Spleen (tissue), 13 donors: ENCODE measurements at places on chromosomes 3 and 15. TPM values are rescaled to one million over a fixed set of nuclear protein-coding genes. Genes with fewer than 3 reads are reported as not detected.

DNA sequence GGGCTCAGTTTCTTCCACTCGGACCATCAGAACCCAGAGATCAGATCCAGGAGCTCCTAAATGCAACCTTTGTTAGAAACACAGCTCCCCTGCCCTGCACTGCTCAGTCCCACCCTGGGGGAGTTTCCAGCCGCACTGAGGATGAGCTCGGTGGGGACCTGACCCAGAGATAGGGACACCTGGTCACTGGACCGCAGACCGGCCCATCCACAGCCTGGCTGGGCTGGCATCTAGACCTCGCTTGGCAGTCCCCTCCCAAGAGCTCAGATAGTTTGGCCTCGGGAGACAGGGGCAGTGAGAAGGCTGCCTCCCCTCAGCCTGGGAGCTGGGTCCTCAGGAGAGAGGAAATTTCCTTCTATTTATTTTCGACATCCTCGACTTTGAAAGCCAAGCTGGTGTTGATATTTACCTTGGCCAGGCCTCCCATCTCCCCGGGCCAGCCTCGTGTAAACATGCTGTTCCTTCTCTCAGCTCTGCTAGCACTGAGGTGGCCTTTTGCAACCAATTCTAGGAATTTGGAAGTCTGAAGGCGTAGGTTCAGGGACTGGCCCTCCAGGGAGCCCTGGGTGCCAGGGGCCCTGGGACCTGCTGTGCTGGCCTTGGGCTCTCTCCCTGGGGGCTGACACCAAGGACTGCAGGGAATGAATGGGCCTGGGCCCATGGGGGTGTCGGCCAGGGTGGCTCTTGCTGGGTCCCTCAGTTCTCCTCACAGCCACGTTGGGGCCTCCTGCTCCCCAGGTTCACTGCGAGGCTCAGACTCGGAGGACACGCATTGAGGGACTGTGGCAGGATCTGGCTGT is 90.1 kb downstream of the VGLL4 start:
- peak; percentile 70 for DNase-seq
- H3K4me3 ChIP-seq = no peak overlapping the region
- H3K27ac ChIP-seq = no peak overlapping the region
- H3K27me3 ChIP-seq = no peaks in the 10 kb centered on the region
- no peaks in the 10 kb centered on the region for H3K36me3 ChIP-seq

DNA sequence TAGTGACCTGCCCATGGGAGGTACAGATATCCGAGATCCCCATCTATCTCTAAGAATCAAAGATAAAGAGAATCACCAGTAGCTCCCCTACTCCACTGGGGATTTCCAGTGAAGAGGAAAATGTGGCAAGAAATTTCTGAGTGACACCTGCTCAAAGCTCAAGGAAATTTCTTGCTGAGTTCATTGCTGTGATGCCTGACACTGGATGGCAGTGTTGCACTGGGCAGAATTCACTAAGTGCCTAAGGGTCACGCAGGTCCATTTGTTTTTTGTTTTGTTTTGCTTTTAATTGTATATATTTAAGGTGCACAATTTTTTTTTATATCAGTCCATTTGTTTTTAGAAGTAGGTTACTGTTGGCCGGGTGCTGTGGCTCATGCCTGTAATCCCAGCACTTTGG is 109.5 kb upstream of the KCNAB1 start:
- H3K4me3 ChIP-seq = no peak overlapping the region
- no peak for DNase-seq
- no peak overlapping the region for H3K27ac ChIP-seq
- no peaks in the 10 kb centered on the region for H3K4me1 ChIP-seq
- H3K27me3 ChIP-seq = no peaks in the 10 kb centered on the region

- no peaks in the 10 kb centered on the region for H3K36me3 ChIP-seq
- H3K4me3 ChIP-seq = no peak overlapping the region
- H3K27ac ChIP-seq = no peak overlapping the region
- H3K4me1 ChIP-seq = no peaks in the 10 kb centered on the region
These were observed 187.7 kb upstream of the SLC24A5 start for GRCh38 chr15:47932951-47933641.

DNA sequence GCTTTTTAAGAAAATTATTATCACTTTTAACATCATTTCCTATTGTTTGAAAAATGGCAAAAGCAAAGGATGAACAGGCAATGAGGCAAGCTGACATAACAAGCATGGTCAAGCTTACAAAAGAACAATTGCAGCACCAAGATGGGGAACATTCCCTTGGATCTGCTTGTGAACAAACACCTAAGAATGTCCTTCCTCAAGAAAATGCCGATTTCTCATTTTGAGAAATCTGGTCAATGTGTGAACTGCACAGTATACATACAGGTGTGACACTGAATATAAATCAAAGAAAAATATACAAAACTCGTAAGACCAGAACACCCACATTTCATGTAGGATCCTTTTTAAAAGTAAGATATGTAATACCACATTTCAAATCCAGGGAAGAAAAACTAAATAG is 58.9 kb downstream of the LRRFIP2 start:
- no peak overlapping the region for H3K4me3 ChIP-seq
- H3K27me3 ChIP-seq = no peaks in the 10 kb centered on the region
- DNase-seq = no peak
- no peaks in the 10 kb centered on the region for H3K4me1 ChIP-seq
- H3K36me3 ChIP-seq = peaks cover 14% of the 10 kb centered on the region
- no peak overlapping the region for H3K27ac ChIP-seq

DNA sequence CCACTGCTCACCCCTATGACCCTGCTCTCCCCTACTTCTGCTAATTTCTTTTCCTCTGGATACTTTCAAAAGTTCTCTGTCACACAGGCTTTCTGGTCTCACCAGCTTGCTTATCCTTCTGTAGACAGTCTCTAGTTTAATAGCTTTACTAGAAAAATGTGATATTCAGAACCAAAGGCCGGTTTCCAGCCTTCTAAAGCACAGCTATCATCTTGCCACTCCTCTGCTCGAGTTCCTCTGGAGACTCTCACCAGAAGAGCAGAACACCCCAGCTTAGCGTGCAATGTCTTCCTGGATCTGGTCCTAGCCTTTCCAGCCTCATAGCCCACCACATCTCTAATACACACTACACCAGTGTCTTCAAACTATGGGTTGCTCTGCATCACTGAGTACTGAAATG is 1.8 kb upstream of the VPS8 start:
- H3K4me3 ChIP-seq = no peak overlapping the region
- H3K36me3 ChIP-seq = no peaks in the 10 kb centered on the region
- H3K27ac ChIP-seq = no peak overlapping the region
- no peaks in the 10 kb centered on the region for H3K27me3 ChIP-seq
- peaks cover 47% of the 10 kb centered on the region for H3K4me1 ChIP-seq

DNA sequence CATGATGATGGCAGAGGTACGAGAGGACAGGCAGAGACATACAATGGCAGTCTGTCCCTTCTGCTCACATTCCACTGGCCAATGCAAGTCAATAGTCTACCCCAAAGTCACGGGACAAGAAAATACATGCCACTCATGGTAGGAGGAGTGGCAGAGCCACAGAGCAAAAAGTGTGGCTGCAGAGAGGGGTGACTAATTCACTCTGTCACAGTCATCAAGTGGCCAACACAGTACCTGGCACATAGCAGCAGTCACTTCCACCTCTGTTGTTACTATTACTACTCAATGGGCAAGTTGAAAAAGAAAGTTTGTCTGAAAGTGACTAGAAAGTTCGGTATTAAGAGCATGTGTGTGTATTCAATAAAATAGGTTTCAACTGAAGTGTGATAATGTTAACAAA is 91.4 kb downstream of the SMAD3 start:
- H3K27ac ChIP-seq = no peak overlapping the region
- no peak for DNase-seq
- no peaks in the 10 kb centered on the region for H3K27me3 ChIP-seq
- H3K36me3 ChIP-seq = no peaks in the 10 kb centered on the region
- peaks cover 24% of the 10 kb centered on the region for H3K4me1 ChIP-seq
- no peak overlapping the region for H3K4me3 ChIP-seq

GRCh38 chr3:17632401-17633100 is 109.9 kb downstream of the TBC1D5 start:
- no peaks in the 10 kb centered on the region for H3K36me3 ChIP-seq
- H3K4me1 ChIP-seq = peaks cover 53% of the 10 kb centered on the region
- no peaks in the 10 kb centered on the region for H3K27me3 ChIP-seq
- H3K4me3 ChIP-seq = no peak overlapping the region
- H3K27ac ChIP-seq = no peak overlapping the region
- DNase-seq = no peak

GRCh38 chr15:48370460-48370859 is 39.2 kb downstream of the DUT start:
- no peak overlapping the region for H3K27ac ChIP-seq
- no peaks in the 10 kb centered on the region for H3K36me3 ChIP-seq
- DNase-seq = no peak

DNA sequence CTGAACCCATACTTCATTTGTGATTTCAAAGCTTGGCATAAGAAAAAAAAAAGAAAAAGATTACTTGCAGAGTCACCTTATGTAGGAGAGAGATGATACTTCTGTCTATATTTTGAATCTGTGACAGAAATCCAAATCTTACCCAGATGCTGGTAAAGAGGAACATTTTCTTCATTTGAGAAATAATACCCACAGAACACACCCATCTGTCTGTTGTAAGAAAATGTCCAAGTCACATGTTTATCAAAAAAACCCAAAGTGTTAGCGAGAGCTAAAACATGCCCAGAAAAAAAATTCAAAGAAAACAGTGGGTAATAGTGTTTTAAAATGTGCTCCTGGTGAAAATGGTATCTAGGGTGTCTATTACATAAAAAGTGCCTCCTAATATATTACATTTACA is 18.0 kb upstream of the RAP2B start:
- no peaks in the 10 kb centered on the region for H3K36me3 ChIP-seq
- no peak for DNase-seq
- peaks cover 2% of the 10 kb centered on the region for H3K4me1 ChIP-seq
- H3K27me3 ChIP-seq = no peaks in the 10 kb centered on the region
- no peak overlapping the region for H3K4me3 ChIP-seq
- H3K27ac ChIP-seq = peak overlapping the region; percentile 49

DNA sequence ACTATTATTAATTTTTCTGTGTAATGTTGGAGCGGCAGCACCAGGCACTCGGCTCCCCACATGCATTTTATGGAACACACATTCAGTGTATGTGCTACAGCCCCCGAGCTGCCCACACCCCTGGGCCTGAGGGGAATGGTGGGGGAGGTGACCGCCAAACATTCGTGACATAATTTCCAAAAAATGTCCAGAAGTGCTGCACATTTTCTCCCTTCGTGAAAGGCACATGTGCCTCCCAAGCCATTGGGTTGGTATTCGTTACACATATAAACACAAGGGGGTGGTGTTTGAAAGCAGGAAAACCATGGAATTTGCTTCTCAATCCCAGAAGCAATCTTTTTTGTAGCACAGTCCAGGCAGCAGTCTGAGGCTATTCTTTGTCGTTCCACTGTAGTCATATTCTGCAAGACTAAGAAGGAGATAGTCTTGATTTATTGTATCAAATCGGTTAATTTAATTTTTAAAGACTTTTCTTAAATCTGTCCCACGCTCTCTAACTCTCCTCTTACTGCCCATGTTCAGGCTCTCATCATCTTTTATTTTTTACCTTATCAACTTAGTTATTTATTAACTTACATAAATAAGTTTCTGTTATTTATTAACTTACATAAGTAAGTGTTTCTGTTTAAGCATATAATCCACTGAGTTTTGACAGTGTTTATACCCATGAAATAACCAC is 39.2 kb upstream of the POLR2M start:
- H3K27me3 ChIP-seq = no peaks in the 10 kb centered on the region
- no peak overlapping the region for H3K27ac ChIP-seq
- no peak overlapping the region for H3K4me3 ChIP-seq
- no peaks in the 10 kb centered on the region for H3K4me1 ChIP-seq
- no peaks in the 10 kb centered on the region for H3K36me3 ChIP-seq
- no peak for DNase-seq

DNA sequence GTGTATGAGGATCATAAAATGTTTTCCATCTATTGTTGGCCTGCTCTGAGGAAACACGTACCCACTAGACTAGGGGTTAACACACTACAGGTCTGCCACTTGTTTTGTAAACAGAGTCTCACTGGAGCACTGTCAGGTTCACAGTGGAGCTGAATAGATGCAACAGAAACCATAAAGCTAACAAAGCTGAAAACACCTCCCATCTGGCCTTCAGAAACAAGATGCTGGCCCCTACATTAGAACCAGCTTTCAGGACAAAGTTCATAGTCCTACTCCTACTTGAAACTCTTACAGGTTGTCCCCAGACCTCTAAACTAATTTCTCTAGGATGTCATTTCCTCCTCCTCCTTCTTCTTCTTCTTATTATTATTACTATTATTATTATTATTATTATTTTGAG is 42.3 kb downstream of the SNX4 start:
- no peaks in the 10 kb centered on the region for H3K4me1 ChIP-seq
- H3K27ac ChIP-seq = no peak overlapping the region
- H3K27me3 ChIP-seq = no peaks in the 10 kb centered on the region
- DNase-seq = no peak
- H3K4me3 ChIP-seq = no peak overlapping the region

- no peak overlapping the region for H3K27ac ChIP-seq
- H3K36me3 ChIP-seq = peaks cover 6% of the 10 kb centered on the region
- no peaks in the 10 kb centered on the region for H3K4me1 ChIP-seq
- no peaks in the 10 kb centered on the region for H3K27me3 ChIP-seq
- DNase-seq = no peak
These were observed 32.5 kb upstream of the SLC2A2 start for GRCh38 chr3:171058873-171059603.

DNA sequence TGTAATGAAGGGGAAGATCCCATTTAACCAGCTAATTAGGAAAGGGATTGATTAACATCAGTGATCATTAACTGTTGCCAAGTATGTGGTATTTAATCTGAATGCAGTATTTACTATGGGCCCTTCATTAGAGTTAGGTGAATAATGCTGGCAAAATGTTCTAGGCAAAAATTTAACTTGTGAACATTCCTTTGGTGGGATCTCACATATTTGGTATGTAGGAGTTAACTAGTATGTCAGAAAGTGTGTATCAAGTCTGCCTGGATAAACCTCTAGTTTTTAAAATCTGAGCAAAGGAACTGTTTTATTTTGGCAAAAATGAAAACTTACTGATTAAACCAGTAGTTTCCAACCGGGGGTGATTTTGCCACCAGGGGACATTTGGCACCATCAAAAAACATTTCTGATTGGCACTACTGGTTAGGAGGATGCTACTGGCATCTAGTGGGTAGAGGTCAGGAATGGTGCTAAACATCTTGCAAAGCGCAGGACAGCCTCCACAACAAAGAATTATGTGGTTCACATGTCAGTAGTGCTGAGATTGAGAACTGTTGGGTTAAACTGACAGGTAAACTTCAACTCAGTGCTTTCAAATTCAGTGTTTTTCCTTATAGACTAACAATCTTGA is 22.5 kb downstream of the LRTM1 start:
- no peak overlapping the region for H3K27ac ChIP-seq
- no peaks in the 10 kb centered on the region for H3K27me3 ChIP-seq
- DNase-seq = no peak
- H3K4me1 ChIP-seq = no peaks in the 10 kb centered on the region

- no peaks in the 10 kb centered on the region for H3K36me3 ChIP-seq
- no peaks in the 10 kb centered on the region for H3K4me1 ChIP-seq
These were observed 703.1 kb upstream of the CFAP20DC start for GRCh38 chr3:59752925-59753324.

- H3K36me3 ChIP-seq = no peaks in the 10 kb centered on the region
- no peaks in the 10 kb centered on the region for H3K4me1 ChIP-seq
- no peak overlapping the region for H3K4me3 ChIP-seq
These were observed 84.1 kb downstream of the LRIG1 start for GRCh38 chr3:66416556-66417304.

Gene MAP4
- 22.3 TPM for polyA plus RNA-seq

Gene SNTN
- polyA plus RNA-seq = not detected

Gene CDHR4
- polyA plus RNA-seq = 0.29 TPM

Gene IL16
- polyA plus RNA-seq = 114 TPM

Gene BCHE
- 2.7 TPM for polyA plus RNA-seq

Gene TIGIT
- 4.3 TPM for polyA plus RNA-seq

Gene CFAP91
- polyA plus RNA-seq = 33.7 TPM

Gene RLBP1
- not detected for polyA plus RNA-seq
